PC-3 (cell line): ENCODE measurements at places on chromosomes 4 and X. TPM values are rescaled to one million over a fixed set of nuclear protein-coding genes. Genes with fewer than 3 reads are reported as not detected.

ANAPC4 gene
- total RNA-seq, result 11.3 and 14.5 TPM in 2 replicates

GPRASP3 gene
- total RNA-seq, result 1.4 and 1.6 TPM in 2 replicates

LAGE3 gene
- 82.8 and 87.4 TPM in 2 replicates for total RNA-seq

SATL1 gene
- not detected in 2 replicates for total RNA-seq

ESX1 gene
- total RNA-seq, result not detected in 2 replicates

TTC29 gene
- total RNA-seq, result not detected in 2 replicates

ADGRG2 gene
- 1.1 and 1.4 TPM in 2 replicates for total RNA-seq

BTK gene
- total RNA-seq, result not detected in 2 replicates

HSFX2 gene
- total RNA-seq, result not detected in 2 replicates

CHRNA9 gene
- not detected in 2 replicates for total RNA-seq

SRP72 gene
- total RNA-seq, result 102 and 118 TPM in 2 replicates

CFAP99 gene
- 1.3 TPM in 1 of 2 replicates, not detected in the other for total RNA-seq

FBXL5 gene
- total RNA-seq, result 21.9 and 42.4 TPM in 2 replicates

- no peak for DNase-seq
- no peak overlapping the region for H3K27ac ChIP-seq
- no peaks in the 10 kb centered on the region for H3K4me1 ChIP-seq
- peaks cover 4% of the 10 kb centered on the region; the same call in 1 of the 2 replicates for H3K36me3 ChIP-seq
Measured at GRCh38 chr4:38896940-38897339, 29.3 kb downstream of the FAM114A1 start.

DNA sequence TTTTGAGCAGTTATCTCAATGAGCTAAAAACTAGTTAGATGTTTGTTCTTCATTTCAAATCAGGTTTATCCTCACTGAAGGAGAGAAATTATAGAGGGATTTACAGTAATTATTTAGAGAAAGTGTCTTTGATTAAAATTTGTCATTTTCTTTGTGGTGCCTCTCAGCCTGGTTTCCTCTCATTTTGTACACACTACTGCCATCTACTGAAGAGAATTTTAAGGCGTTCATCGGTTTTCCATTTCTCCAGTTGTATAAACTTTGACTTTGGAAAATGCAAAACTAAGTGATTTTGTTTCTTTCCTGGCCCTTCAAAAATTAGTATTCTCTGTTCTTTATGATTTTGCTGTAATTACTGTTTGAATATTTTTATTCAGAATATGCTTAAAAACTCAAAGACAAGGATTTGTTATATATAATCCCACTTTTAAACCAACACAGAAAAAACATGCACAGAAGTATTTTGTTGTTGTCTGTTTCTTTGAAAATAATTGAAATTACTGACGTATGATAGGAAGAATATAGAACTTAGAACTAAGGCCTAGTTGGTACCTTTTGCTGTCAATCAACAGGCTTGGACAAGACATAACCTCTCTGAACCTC lies 34.4 kb upstream of the ANXA3 start:
- DNase-seq, result peak; percentile 61
- H3K4me3 ChIP-seq, result no peak overlapping the region
- H3K27me3 ChIP-seq, result no peaks in the 10 kb centered on the region
- no peaks in the 10 kb centered on the region; the same call in 1 of the 2 replicates for H3K36me3 ChIP-seq
- no peak overlapping the region for H3K27ac ChIP-seq

DNA sequence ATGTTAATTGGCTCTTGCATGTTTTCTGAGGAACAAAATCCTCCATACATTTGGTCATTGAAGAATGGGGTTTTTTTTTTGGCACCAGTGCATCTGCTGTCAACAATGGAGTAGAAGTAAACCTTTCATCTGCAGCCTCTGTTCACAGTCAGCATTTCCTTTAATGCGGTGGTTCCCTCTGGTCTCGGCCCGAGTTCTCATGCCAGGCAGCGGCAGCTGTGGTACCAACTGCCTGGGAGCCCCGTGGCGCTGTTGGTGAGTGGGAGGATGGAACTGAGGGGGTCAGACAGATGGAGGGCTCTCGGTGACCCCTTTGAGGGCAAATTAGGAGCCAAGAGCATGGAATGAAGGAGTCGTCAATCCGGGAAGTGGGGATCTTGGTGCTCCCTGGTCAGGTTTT lies 114.7 kb downstream of the AFF1 start:
- DNase-seq, result no peak
- no peak overlapping the region for H3K4me3 ChIP-seq
- H3K27me3 ChIP-seq, result no peaks in the 10 kb centered on the region
- no peak overlapping the region for H3K27ac ChIP-seq
- no peaks in the 10 kb centered on the region; the same call in none of the 2 replicates for H3K36me3 ChIP-seq

DNA sequence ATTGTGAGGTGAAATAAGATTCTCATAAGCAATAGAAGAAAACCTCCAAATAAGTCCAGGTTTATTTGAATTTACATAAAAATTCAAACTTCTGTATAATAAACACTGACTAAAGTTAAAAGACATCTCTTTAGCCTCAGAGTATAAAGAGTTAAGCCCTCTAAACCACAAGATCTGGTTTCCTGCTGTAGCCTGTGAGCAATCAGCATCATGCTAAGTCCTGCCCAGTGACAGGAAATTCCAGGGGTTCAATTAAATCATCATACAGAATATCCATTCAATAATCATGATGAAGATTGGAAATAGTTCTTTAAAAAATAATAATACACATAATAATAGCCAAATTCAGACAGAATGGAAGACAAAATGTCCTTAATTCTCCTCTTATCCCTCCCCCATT lies 139.2 kb upstream of the DGKK start:
- no peaks in the 10 kb centered on the region for H3K27me3 ChIP-seq
- DNase-seq, result no peak
- H3K36me3 ChIP-seq, result no peaks in the 10 kb centered on the region
- no peaks in the 10 kb centered on the region for H3K4me1 ChIP-seq
- no peak overlapping the region for H3K27ac ChIP-seq

DNA sequence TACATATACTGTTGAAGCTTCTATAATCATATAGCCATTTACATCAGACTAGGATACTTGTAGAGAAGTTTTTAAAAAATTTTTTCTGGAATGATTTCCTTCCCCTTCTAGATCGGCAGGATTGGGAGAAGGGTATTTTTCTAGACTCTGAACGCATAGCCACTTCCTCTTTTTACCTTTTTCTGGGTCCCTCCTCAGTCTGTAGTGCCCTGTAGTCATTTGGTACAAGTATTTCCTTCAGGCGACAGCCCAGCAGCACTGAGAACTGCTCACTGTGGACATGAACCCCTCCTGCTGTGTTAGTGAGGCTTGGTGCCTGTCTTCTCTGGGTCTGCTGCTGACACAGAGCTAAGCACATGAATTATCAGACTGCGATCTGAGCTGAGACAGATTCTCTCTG lies 255.4 kb downstream of the ARHGAP10 start:
- no peak for DNase-seq
- no peaks in the 10 kb centered on the region for H3K36me3 ChIP-seq
- no peaks in the 10 kb centered on the region for H3K27me3 ChIP-seq
- no peak overlapping the region for H3K27ac ChIP-seq

GRCh38 chr4:147799986-147800555 lies 68.2 kb downstream of the ARHGAP10 start:
- H3K36me3 ChIP-seq, result no peaks in the 10 kb centered on the region
- no peak overlapping the region for H3K4me3 ChIP-seq
- H3K27me3 ChIP-seq, result no peaks in the 10 kb centered on the region
- no peak overlapping the region for H3K27ac ChIP-seq

DNA sequence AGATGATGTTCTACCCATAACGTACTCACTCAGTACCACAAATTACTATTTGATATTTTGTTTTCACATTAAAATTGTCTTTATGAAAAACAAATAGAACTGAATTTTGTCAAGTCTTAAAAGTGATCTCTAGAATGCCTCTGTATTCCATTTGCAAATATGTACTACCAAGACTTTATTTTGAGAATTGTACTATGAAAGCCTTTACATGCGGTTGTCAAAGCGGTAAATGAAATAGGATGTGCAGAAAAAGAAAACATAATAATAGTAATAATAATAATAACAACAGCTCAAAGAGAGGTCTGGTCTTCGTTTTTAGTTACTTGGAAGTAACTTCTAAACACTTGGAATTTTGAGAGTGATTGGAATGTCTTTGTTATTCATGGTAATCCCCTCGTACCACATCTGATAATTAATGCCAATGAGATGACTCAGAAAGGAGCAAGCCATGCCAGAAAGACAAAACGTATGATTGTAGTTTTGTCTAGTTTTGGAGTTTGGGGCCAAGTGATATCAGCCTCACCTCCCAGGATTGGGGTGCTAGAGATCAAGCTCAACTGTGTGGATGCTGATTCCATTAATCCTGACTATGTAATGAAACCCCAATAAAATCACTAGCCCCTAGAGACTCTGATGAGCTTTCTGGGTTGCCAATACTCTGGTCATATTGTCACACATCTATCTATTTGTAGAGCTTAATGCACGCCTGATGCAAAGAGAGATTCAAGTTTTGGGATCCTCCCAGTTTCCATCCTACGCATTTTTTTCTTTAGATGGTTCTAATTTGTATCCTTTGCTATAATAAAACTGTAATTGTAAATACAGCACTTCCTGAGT lies 20.2 kb upstream of the CTSO start:
- H3K36me3 ChIP-seq, result no peaks in the 10 kb centered on the region
- 0 out of 2 replicates have a peak, but pooled peaks cover 3% of the 10 kb centered on the region for H3K4me1 ChIP-seq
- no peak overlapping the region for H3K4me3 ChIP-seq

GRCh38 chr4:87811977-87812376 lies 12.6 kb downstream of the IBSP start:
- peak; percentile 3 for DNase-seq
- no peaks in the 10 kb centered on the region for H3K4me1 ChIP-seq
- H3K4me3 ChIP-seq, result no peak overlapping the region
- H3K36me3 ChIP-seq, result no peaks in the 10 kb centered on the region

- no peaks in the 10 kb centered on the region for H3K4me1 ChIP-seq
- no peaks in the 10 kb centered on the region for H3K36me3 ChIP-seq
- H3K27ac ChIP-seq, result no peak overlapping the region
- no peak overlapping the region for H3K4me3 ChIP-seq
- DNase-seq, result no peak
- H3K27me3 ChIP-seq, result no peaks in the 10 kb centered on the region
Measured at GRCh38 chr4:74884266-74884665, 48.6 kb upstream of the PARM1 start.

DNA sequence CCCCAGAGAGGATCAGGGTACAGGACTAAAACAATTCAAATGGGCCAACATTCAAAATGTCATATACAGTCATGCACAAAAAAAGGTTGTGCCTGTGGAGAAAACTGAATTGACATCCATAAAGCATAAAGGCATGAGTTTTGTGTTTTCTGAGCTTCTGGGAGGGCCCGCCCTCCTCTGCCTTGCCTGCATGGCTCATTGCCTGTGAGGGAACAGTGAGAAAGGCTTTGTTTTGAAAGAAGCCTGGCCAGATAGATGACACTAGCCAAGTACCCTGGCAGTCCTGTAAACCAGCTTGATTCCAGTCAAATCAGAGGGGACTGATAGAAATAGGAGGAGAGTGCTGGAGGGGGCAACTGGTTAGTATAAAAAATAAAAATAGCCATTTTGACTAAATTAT lies 194.3 kb downstream of the KIT start:
- H3K27ac ChIP-seq, result no peak overlapping the region
- no peak overlapping the region for H3K4me3 ChIP-seq
- H3K36me3 ChIP-seq, result no peaks in the 10 kb centered on the region
- DNase-seq, result no peak
- no peaks in the 10 kb centered on the region for H3K4me1 ChIP-seq

GRCh38 chr4:168860827-168861226 lies 149.2 kb downstream of the CBR4 start:
- H3K27me3 ChIP-seq, result no peaks in the 10 kb centered on the region
- no peaks in the 10 kb centered on the region; the same call in 1 of the 2 replicates for H3K4me1 ChIP-seq
- H3K4me3 ChIP-seq, result no peak overlapping the region
- no peak overlapping the region for H3K27ac ChIP-seq
- no peak for DNase-seq

GRCh38 chr4:53905941-53906377 lies 158.4 kb downstream of the CHIC2 start:
- DNase-seq, result peak; percentile 64
- no peak overlapping the region for H3K27ac ChIP-seq
- no peaks in the 10 kb centered on the region for H3K36me3 ChIP-seq
- H3K4me3 ChIP-seq, result peak overlapping the region; percentile 53

GRCh38 chr4:7381890-7382633 lies 52.7 kb downstream of the PSAPL1 start:
- no peak overlapping the region for H3K4me3 ChIP-seq
- H3K36me3 ChIP-seq, result no peaks in the 10 kb centered on the region
- no peaks in the 10 kb centered on the region for H3K4me1 ChIP-seq
- H3K27me3 ChIP-seq, result no peaks in the 10 kb centered on the region
- H3K27ac ChIP-seq, result no peak overlapping the region

GRCh38 chr4:150242820-150243458 lies 164.7 kb downstream of the DCLK2 start:
- no peaks in the 10 kb centered on the region for H3K36me3 ChIP-seq
- H3K27me3 ChIP-seq, result no peaks in the 10 kb centered on the region
- H3K4me3 ChIP-seq, result no peak overlapping the region
- H3K27ac ChIP-seq, result no peak overlapping the region
- H3K4me1 ChIP-seq, result peaks cover 13% of the 10 kb centered on the region

DNA sequence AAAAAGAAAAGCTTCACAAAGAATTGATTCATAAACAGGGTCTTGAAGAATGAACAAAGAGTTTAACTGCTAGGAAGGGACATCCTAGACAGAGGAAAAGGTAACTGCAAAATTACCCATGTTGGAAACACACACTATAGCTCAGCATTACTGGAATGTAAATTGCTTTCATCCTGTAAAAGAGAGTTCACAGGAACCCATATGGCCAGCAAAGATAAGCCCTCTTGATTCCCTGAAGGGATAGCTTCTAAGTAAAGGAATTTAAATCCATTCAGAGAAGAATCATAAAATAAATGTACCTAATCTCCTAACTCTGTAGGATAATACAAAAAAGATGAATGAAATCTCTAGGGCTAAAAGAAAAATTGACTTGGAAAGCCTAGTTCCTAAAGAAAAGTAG lies 107.1 kb upstream of the INTU start:
- H3K27ac ChIP-seq, result no peak overlapping the region
- H3K27me3 ChIP-seq, result no peaks in the 10 kb centered on the region
- H3K4me1 ChIP-seq, result no peaks in the 10 kb centered on the region
- no peak for DNase-seq
- no peaks in the 10 kb centered on the region for H3K36me3 ChIP-seq

DNA sequence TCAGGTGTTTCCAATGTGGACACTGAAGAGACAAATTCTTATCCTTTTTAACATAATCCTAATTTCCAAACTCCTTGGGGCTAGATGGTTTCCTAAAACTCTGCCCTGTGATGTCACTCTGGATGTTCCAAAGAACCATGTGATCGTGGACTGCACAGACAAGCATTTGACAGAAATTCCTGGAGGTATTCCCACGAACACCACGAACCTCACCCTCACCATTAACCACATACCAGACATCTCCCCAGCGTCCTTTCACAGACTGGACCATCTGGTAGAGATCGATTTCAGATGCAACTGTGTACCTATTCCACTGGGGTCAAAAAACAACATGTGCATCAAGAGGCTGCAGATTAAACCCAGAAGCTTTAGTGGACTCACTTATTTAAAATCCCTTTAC lies 18.6 kb downstream of the TLR7 start:
- H3K36me3 ChIP-seq, result no peaks in the 10 kb centered on the region
- no peak for DNase-seq
- no peak overlapping the region for H3K4me3 ChIP-seq
- no peaks in the 10 kb centered on the region for H3K4me1 ChIP-seq
- peaks cover 10% of the 10 kb centered on the region; the same call in 1 of the 2 replicates for H3K27me3 ChIP-seq

DNA sequence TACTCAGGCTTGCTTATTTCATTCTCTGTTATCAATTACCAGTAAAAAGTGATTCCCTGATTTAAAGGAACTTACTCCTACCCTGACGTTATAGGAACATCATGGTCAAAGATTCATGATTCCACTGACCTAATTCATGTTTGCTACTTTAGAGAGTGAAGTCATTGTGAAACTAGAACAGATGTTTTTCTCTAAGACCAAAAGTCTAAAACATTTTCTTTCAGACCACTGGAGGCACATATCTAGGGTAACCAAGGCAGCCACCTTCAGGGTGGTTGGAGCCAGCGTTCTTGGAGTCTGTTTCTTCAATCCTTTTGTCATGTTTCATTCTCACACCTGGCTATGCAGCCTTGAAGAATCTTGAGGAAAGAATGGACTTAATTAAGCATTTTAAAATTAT lies 77.8 kb downstream of the GALNTL6 start:
- H3K36me3 ChIP-seq, result no peaks in the 10 kb centered on the region
- no peaks in the 10 kb centered on the region for H3K4me1 ChIP-seq
